ENCODE measurements at places on chromosomes 2 and 18.

- no peak for DNase-seq
Measured at GRCh38 chr2:209876211-209876610, 104.6 kb downstream of the UNC80 start.

- DNase-seq = no peak
Measured at GRCh38 chr2:71891155-71891554, 256.5 kb downstream of the CYP26B1 start.

GRCh38 chr18:61824733-61825363 is 68.0 kb downstream of the RNF152 start:
- no peak for DNase-seq

DNA sequence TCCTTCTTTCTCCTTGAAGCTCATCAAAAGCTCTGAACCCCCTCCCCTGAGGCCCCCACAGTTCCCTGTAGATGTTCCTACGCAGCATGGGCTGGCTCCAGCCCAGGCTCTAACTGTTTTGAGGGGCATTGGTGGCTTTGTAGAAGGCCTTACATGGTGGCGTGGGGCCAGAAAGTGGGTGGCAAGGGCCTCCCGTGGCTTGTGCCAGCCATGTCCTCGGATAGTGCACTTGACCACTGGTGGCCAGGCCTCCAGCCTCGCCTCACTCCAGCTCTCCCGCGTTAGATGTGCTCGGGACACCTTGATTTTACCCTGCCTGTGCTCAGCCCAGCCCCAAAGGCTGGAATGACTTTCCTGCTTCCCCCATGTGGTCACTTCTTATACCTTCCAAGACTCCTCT is 92.9 kb downstream of the TWIST2 start:
- DNase-seq = no peak

DNA sequence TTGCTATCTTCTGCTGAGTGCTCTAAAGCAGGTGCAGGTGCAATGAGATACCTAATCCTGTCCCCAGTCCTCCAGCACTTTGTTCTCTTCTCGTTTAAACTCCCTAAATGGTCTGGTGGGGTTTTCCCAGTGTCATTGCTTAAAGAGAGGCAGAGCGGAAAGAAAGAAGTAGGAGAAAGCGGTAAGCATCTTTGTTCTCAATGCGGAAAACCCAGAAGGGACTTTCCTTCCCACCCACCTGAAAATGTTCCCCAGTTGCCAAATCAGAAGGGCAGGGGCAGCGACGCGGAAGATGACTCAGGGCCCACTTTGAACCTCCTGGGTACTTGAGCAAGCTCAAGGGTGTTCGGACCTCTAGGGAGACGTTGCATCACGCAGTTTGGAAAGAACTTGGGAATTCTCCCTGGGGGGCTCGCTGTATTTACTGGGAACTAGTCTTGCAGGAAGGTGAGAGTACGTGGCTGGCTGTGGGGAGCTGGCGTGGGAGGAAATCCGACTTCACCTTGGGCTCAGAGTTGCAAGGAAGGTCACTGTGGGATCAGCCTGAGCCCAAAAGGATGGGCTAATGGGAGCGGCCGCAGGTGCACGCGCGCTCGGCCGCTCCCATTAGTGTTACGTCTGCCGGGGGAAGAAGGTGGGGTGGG is 589 bp upstream of the SGPP2 start:
- DNase-seq = peak; percentile 55

DNA sequence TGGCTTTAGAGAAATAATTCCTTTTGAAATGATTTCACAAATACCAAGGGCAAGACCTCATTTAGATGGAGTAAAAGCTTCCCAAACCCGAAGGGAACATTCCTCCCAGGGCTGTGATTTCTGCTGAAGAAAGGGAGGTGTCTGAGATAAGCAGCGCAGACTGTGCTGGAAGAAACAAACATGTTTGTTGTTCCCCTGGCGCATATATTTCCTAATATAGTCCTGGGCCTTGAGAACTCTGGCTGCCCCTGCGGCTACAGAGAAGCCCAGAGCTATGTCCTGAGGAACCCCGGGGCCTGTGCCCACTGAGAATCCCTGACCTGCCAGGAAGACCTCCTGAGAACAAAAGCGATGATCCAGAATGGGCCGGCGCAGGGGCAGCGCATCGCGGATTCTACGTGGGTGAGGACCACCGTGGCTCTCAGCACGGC is 372.6 kb upstream of the NT5C1B start:
- DNase-seq = no peak

DNA sequence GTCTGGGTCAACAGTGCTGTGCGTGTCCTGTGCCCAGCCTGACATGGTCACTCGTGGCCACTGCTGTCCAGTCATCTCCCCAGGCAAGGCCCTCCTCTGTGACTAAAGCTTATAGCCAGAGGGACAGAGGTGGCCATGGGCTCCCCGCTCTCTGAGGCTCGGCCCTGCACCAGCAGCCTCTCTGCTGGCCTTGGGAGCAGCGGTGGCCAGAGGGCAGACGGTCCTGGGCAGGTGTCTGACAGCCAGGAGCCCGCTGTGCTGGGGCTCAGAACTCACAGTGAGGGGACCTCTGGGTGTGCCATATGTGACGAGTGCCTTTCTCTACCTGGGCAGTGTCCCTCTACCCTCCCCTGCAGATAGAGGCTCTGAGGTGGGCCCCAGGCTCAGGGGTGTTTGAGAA is 98.7 kb downstream of the FAM210A start:
- DNase-seq = no peak

GRCh38 chr2:38835990-38836389 is 39.7 kb downstream of the DHX57 start:
- no peak for DNase-seq

DNA sequence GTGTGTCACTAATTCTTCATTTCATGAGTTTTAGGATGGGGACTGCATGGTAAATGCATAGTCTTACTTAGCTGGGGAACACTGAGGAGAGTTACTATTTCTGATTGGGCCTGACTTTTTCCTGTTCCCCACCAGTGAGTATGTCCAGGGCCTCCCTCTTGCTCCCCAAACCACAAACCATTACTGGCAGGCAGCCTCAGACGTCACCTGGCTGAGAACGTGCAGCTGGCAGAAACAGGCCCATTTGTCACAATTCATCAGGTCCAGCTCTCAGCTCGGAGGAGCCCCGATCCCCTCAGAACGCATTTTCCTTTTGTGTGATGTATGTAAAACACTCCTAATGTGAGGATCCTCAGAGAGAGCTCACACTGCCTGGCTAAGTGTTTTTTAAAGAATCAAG is 71.7 kb upstream of the SIX3 start:
- DNase-seq = no peak

GRCh38 chr2:190649035-190649797 is at the start of gene NAB1:
Gene NAB1 (plus strand): TSS chr2:190649083. CDS start chr2:190659177, 10,094 bp downstream.
- DNase-seq = peak; percentile 44

All from stimulated activated CD4-positive, alpha-beta T cell treated with anti-CD3 and anti-CD28 coated beads, Interleukin-12 subunit alpha, Interleukin-12 subunit beta, amount 100 ng/mL, for 24 hours (primary cell).